Glutamatergic neuron (in vitro differentiated cells): ENCODE measurements at places on chromosomes 1 and 21.

GRCh38 chr1:203146537-203146936, 19.0 kb downstream of the ADORA1 start:
- peaks cover 26% of the 10 kb centered on the region for H3K4me1 ChIP-seq
- no peak overlapping the region for H3K27ac ChIP-seq
- no peak overlapping the region for H3K4me3 ChIP-seq
- peaks cover 10% of the 10 kb centered on the region for H3K36me3 ChIP-seq
- H3K27me3 ChIP-seq = peaks cover 15% of the 10 kb centered on the region
- DNase-seq = no peak

GRCh38 chr21:36551731-36552433, 72.0 kb upstream of the CLDN14 start:
- H3K4me1 ChIP-seq = peaks cover 6% of the 10 kb centered on the region
- H3K27ac ChIP-seq = no peak overlapping the region
- no peak overlapping the region for H3K4me3 ChIP-seq
- no peaks in the 10 kb centered on the region for H3K36me3 ChIP-seq
- DNase-seq = no peak

DNA sequence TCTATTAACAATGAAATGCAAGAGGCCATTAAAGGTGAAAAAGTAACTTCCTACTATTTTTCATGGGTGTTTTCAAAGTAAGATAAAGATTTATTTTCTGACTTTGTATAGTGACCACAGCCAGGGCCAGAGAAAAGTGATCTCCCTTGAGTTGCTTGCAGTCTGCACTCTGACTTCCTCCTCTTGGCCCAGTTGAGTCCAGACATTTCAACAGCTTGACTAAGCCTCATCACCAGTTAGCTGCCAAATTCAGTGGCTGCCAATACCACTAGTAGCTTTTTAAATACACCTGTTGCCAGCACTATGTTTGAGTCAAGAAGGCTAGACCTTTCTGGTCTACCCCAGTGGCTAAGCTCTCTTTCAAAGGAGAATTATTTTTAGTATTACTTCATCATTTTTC, 3.7 kb upstream of the NEK7 start:
- no peaks in the 10 kb centered on the region for H3K27me3 ChIP-seq
- no peak for DNase-seq
- no peak overlapping the region for H3K27ac ChIP-seq
- H3K4me3 ChIP-seq = no peak overlapping the region

DNA sequence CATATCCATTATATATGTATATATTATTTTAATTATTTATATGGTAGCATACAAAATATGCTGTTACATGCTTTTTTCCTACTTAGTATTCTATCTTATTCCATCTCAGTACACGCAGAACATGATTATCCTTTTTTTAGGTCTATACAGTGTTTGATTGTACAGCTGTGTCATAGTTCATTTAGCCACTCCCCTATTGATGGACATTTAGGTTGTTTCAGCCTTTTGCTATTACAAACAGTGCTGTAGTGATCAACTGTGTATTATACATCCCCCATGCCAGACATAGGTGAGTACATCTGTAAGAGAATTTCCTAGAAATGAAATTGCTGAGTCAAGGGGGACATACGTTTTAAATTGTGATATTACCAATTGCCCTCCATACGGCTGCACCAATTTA, 15.6 kb downstream of the LACTBL1 start:
- peaks cover 9% of the 10 kb centered on the region for H3K27me3 ChIP-seq
- no peaks in the 10 kb centered on the region for H3K4me1 ChIP-seq
- no peak overlapping the region for H3K4me3 ChIP-seq
- no peak for DNase-seq
- H3K36me3 ChIP-seq = no peaks in the 10 kb centered on the region

- peaks cover 6% of the 10 kb centered on the region for H3K27me3 ChIP-seq
- H3K36me3 ChIP-seq = no peaks in the 10 kb centered on the region
- H3K4me3 ChIP-seq = no peak overlapping the region
- peaks cover 8% of the 10 kb centered on the region for H3K4me1 ChIP-seq
Observed at GRCh38 chr21:46038341-46038829, 56.8 kb downstream of the COL6A1 start.

DNA sequence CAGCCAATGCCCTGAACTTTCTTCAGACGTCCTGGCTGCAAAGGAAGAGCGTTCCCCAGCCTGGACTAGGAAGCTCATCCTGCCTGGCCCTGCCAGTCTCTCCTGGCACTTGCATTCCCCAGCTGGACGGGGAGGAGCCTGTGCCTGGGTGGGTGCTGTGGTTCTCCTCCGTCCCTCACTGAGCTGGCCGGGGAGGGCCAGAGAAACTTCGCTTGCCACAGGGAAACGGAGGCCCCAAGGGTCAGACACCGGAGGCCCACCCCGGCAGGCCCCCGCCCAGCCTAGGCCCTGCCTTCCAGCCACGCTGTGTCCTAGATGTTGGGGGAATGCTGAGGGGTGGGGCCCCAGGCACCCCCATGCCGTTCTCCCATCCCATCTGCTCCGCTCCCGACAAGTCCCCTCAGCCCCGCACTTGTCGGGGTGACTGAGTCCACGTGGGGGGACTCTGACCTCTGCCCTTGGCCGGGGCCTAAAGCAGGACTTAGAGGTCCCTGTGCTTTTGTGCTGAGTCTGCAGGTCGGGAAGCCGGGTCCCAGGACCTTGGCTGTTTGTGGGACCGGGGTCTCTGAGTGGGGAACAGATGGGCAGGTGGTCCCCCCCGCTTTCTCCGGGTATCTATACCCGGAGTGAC, 4.8 kb downstream of the FTCD start:
- H3K4me3 ChIP-seq = no peak overlapping the region
- peaks cover 5% of the 10 kb centered on the region for H3K4me1 ChIP-seq
- no peaks in the 10 kb centered on the region for H3K36me3 ChIP-seq
- DNase-seq = peak; percentile 10
- peaks cover 4% of the 10 kb centered on the region for H3K27me3 ChIP-seq

- H3K4me3 ChIP-seq = no peak overlapping the region
- no peak overlapping the region for H3K27ac ChIP-seq
- DNase-seq = no peak
- H3K27me3 ChIP-seq = peaks cover 3% of the 10 kb centered on the region
- H3K4me1 ChIP-seq = peaks cover 7% of the 10 kb centered on the region
- H3K36me3 ChIP-seq = peaks cover 5% of the 10 kb centered on the region
Observed at GRCh38 chr1:91799159-91799558, 86.8 kb downstream of the TGFBR3 start.

DNA sequence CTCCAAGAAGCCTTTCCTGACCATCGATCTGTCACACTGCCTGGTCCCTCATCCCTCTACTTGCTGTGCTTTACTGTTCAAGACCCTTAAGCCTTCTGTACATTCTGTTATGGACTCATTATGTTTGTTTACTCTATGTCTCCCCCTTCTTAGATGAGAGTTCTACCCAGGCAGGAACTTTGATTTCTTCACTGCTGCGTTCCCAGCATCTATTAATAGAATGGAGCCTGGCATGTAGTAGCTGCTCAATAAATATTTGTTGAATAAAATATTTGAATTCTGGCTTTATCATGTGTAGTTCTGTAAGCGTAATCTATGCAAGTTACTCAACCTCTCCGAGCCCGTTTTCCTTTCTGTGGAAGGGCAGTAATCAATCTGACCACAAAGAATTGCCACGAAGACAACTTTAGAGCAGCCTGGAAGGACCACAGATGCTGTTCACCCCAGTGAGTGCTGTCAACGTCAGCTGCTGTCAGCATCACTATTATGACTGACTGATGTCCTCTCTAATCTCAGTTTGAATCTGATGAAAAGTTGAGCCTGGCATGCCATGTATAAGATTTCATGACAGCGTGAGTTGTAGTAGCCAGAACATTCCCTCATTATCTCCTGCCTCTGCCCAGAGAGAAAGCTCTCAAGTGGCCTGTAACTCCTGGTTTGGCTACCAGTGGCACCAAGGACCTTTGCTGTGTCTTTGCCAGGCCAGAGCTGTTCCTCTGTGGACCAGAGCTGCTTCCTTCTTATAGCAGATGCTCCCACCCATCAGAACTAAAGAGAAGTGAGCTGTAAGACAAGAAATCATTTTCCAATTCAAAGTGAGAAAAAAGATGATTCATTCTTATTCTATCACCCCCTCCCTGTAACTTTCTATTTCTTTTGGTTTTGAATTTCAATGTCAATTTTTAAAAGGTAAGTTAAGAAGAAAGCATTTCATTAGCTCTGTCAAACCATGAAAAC, 94.5 kb downstream of the PRDM2 start:
- no peak for DNase-seq
- peaks cover 4% of the 10 kb centered on the region for H3K36me3 ChIP-seq
- H3K4me1 ChIP-seq = peaks cover 25% of the 10 kb centered on the region
- no peak overlapping the region for H3K4me3 ChIP-seq
- peaks cover 6% of the 10 kb centered on the region for H3K27me3 ChIP-seq

- no peaks in the 10 kb centered on the region for H3K27me3 ChIP-seq
- H3K27ac ChIP-seq = no peak overlapping the region
- H3K36me3 ChIP-seq = no peaks in the 10 kb centered on the region
- no peak for DNase-seq
- no peak overlapping the region for H3K4me3 ChIP-seq
- H3K4me1 ChIP-seq = no peaks in the 10 kb centered on the region
Observed at GRCh38 chr1:54037476-54037875, 15.5 kb downstream of the TMEM59 start.

GRCh38 chr1:162704673-162705424, 72.6 kb downstream of the DDR2 start:
- H3K27me3 ChIP-seq = no peaks in the 10 kb centered on the region
- DNase-seq = no peak
- H3K36me3 ChIP-seq = no peaks in the 10 kb centered on the region
- peaks cover 3% of the 10 kb centered on the region for H3K4me1 ChIP-seq
- no peak overlapping the region for H3K4me3 ChIP-seq

- H3K27me3 ChIP-seq = no peaks in the 10 kb centered on the region
- H3K36me3 ChIP-seq = no peaks in the 10 kb centered on the region
- H3K4me1 ChIP-seq = no peaks in the 10 kb centered on the region
- no peak overlapping the region for H3K4me3 ChIP-seq
Observed at GRCh38 chr1:200483491-200484143, 73.8 kb upstream of the ZNF281 start.

- H3K36me3 ChIP-seq = no peaks in the 10 kb centered on the region
- peak; percentile 95 for DNase-seq
- H3K4me1 ChIP-seq = peaks cover 19% of the 10 kb centered on the region
- H3K27me3 ChIP-seq = peaks cover 3% of the 10 kb centered on the region
- no peak overlapping the region for H3K4me3 ChIP-seq
- no peak overlapping the region for H3K27ac ChIP-seq
Observed at GRCh38 chr1:224513787-224514209, 79.2 kb upstream of the WDR26 start.

DNA sequence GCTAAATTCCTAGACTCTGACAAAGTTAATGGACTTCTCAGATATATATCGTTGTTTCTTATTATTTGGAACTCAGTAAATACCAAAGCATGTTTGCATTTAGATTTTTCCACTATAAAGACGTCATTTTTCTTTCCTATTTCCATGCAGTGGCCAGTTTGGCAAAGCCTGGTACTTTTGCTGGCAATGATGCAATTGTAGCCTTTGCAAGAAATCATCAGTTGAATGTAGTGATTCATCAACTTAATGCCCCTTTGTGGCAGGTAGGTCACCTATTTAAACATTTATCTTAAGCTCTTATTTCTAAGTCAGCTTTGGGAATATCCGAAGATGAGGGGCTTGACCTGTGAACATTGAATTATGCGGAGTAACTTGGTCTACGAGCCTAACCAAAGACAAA, 12.0 kb downstream of the OTUD3 start:
- H3K36me3 ChIP-seq = peaks cover 8% of the 10 kb centered on the region
- no peak overlapping the region for H3K4me3 ChIP-seq
- peaks cover 5% of the 10 kb centered on the region for H3K4me1 ChIP-seq
- DNase-seq = no peak
- no peaks in the 10 kb centered on the region for H3K27me3 ChIP-seq

DNA sequence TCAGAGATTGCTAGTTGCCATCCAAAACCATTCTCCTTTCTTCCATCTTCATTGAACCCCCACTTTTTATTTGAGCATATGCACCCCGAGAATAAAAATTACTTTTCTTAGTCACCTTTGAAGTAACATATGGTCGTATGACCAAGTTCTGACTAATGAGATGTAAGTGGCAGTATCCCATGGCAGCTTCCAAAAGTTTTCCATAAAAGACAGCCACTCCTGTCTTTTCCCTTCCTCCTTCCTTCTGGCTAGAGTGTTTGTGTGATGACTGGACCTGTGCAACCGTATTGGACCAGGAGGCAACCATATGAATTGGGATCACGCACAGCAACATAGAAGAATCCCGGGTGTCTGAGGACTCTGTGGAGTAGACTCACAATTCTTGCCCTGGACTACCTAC, 41.1 kb upstream of the CCSAP start:
- H3K27ac ChIP-seq = no peak overlapping the region
- peaks cover 26% of the 10 kb centered on the region for H3K4me1 ChIP-seq
- peaks cover 5% of the 10 kb centered on the region for H3K27me3 ChIP-seq
- no peak overlapping the region for H3K4me3 ChIP-seq
- no peak for DNase-seq
- no peaks in the 10 kb centered on the region for H3K36me3 ChIP-seq

GRCh38 chr1:184222652-184223052, 164.2 kb upstream of the C1orf21 start:
- no peak overlapping the region for H3K4me3 ChIP-seq
- DNase-seq = peak; percentile 52
- no peak overlapping the region for H3K27ac ChIP-seq
- H3K4me1 ChIP-seq = peaks cover 37% of the 10 kb centered on the region
- peaks cover 12% of the 10 kb centered on the region for H3K27me3 ChIP-seq

- no peak for DNase-seq
- peaks cover 5% of the 10 kb centered on the region for H3K27me3 ChIP-seq
- no peak overlapping the region for H3K4me3 ChIP-seq
- H3K27ac ChIP-seq = no peak overlapping the region
Observed at GRCh38 chr1:209890641-209891330, 47.2 kb upstream of the SYT14 start.

DNA sequence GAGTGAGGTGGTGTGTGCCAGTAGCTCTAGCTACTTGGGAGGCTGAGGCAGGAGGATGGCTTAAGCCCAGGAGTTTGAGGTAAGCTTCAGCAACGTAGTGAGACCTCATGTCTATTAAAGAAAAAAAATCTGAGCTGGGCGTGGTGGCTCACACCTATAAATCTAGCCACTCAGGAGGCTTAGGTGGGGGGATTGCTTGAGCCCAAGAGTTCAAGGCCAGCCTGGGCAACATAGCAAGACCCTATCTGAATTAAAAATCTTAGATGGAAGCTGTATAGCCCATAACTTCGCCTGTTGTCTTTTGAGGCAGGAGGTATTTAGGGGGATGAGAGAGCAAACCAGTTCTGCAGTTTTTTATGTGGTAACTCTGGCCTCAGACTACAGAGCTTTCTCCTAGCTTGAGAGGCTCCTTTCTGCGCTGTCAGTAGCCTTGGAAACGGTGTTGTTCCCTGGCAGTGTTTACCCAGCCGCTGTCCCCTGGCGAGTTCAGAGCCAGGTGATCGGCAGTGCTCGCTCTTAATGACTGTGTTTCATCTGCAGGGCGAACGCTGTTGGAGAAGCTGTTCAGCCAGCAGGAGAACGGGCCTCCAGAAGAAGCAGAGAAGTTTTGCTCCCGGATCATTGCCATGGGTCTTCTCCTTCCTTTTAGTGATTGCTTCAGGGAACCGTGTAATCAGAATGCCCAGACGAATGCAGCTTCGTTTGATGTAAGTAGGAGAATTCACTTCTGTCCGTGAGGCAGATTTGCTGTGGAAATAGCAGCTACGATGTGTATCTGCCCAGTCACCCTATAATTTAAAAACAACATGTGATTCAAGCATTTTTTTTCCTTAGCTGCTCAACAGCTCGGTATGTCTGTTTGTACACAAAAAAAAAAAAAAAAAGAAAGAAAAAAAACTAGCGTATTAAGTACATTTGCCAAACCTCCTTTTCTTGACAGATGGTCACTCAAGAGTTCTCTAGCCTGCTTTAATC, 31.2 kb downstream of the FMN2 start:
- no peak overlapping the region for H3K4me3 ChIP-seq
- DNase-seq = no peak
- no peak overlapping the region for H3K27ac ChIP-seq
